Glomerular endothelial cell (primary cell): ENCODE measurements at places on chromosomes 6 and 20.

- no peak for DNase-seq
These were observed 45.0 kb downstream of the SLC23A2 start for GRCh38 chr20:4956200-4956810.

- DNase-seq: no peak
These were observed 20.7 kb upstream of the RREB1 start for GRCh38 chr6:7087066-7087465.

DNA sequence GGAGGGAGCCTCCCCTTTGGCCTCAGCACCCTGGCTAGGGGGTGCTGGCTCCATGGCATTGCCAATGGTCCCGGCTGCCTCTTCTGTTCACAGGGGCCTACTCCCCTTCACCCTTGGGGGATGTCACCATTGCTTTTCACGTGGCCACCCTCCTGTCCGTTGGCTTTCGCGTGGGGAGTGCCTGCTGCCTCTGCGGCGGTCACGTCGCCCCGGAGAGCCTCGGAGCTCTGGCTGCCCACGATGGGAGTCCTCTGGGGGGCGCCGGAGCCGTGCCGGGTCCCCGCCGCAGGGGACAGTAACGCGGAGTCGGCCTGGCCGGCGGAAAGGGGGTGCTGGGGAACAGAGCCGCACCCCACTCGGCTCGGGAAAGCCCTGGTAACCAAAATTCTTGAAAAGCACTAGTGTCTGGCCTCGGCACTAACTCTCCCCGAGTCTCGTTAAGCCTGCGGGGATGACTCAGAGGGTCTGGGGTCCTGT is 661 bp upstream of the HEBP2 start:
- DNase-seq: no peak

GRCh38 chr20:21074605-21075336 is 31.4 kb downstream of the LINC00237 start:
- no peak for DNase-seq

DNA sequence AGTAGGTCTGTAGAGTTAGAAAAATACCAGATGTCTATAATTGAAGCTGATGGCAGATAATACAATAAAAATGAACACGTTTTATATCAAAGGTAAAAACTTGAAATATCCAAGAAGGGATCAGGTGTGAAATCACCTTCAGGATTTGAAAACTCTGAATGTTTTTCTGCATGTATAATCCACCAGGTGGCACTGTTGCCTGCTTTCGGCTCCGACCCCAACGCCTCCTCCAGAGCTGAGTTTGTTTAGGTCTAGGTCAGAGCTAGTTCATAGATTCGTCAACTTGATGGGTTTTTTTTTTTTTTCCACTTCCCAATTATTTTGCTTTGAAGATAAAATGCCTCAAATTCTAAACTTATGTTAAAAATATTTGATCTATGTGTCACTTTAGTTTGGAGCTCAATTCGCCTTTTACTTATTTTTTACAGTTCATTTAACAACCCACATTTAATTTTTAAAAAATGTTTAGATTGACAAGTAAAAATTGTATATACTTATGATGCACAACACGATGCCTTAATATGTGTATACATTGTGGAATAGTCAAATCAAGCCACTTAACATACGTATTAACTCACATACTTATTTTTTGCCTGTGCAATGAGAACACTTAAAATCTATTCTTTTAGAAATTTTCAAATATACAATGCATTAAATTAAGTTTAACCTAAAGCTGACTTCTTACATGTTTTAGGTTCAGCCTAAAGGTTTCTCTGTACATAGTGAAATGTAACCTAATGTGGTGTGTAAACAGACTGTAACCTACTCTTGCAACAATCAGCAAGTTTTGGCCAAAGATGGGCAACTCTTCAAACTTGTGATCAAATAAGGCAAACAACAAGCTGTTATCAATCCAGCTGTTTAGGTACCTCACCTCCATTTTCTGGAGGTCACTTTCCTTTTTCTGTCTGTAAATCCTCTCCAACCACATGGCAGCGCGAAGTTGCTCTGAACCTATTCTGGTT is 39.4 kb upstream of the ENPP4 start:
- DNase-seq: peak; percentile 4

DNA sequence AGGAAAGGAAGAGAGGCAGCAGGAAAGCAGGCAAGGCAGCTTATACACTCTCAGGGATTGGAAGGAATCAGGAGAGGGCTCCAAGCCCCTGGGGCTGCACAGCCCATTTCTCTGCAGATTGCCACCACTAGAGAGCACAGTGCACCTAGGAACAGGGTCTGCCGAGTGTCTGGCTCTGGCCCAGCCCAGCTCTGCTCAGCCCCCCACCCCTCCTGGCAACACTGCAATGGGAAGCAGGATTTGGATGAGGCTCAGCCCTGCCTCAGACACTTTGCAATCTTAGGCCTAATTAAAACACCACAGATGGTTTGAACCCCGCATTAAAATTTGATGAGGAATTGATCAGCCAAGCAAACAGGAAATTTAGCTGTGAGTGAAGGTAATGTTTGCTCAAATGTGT is 252.7 kb downstream of the DHX35 start:
- no peak for DNase-seq

- DNase-seq: peak; percentile 7
These were observed 23.0 kb upstream of the IL17A start for GRCh38 chr6:52162940-52163908.

DNA sequence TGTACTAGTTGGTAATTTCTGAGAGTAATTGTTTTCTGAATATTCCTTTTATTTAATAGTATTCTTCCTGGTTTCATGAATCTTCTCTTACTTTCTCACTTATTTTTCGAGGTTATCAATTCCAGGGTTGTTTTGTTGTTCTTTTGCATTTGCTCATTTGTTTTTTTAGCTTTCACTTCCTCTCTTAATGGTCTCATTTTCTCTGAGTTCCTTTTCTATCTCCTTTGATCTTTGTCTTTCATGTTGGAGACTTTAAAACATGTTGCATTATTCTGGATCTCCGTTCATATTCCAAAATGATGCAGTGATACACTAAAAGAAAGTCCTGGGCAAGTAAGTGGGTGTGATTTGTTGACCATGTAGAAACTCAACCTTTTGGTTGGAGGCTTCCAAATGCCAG is 345.3 kb upstream of the SLC35B3 start:
- DNase-seq: no peak

GRCh38 chr20:53828088-53828681 is 234.5 kb upstream of the ZNF217 start:
- DNase-seq: peak; percentile 99

GRCh38 chr6:80268865-80269730 is 162.6 kb downstream of the BCKDHB start:
- no peak for DNase-seq

GRCh38 chr6:25186919-25187318 is 92.3 kb upstream of the CARMIL1 start:
- DNase-seq: no peak

GRCh38 chr20:38645980-38646858 is 44.6 kb downstream of the ARHGAP40 start:
- no peak for DNase-seq

DNA sequence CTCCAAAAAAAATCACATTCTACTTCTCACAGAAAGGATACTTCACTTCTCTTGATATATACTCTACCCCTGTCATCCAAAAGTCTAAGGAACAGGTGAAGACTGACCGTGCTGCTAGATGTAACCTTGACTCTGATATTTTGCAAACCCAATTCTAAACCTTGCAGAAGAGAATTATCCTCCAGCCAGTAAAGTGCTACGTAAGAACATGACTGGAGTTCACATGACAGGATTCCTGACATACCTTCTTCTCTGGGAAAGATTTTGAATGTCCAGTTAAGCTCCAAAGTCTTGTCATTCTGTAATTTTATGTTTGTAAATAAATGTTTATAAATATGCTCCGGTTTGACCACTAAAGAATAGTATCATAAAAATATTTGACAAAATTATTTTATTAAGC is 35.8 kb downstream of the BTBD9 start:
- DNase-seq: no peak

DNA sequence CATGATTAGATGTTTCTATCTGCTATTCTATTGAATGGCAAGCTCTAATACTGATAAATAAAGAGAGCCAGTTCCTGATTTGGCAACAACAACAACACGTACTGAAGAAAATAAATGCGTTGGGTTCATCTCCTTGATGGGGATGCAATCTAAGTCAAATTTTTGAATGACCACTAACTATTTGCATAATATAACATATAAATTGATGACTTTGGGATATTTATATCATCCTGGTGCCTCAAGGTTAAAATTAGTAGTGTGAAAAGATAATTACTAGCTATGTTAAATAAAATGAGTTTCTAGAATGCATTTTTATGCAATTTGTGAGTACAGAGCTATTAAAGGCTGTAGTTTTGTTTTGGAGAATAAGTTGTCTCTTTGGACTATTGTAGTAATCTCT is 896.4 kb downstream of the KIF16B start:
- DNase-seq: no peak

- DNase-seq: no peak
These were observed 98.8 kb downstream of the SLC35B3 start for GRCh38 chr6:8336406-8337057.

- no peak for DNase-seq
These were observed 86.3 kb downstream of the SOX4 start for GRCh38 chr6:21679761-21680265.

DNA sequence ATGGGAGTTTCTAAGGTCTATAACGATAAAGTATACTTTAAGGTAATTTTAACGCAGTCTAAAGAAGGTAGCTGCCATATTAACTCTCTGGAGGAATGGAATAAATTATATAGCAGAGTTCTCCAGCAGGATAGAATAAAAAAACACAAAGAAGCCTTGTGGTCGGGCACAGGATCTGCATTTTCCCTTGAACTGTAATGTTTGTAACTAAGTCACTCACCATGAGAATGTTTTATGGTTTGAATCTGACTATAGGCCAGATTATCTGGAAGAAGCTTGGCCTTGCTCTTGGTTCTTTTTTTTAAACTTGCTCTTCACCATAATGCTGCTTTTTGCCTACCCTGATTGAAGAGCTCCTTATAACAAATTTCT is 238.8 kb upstream of the NOX3 start:
- no peak for DNase-seq

- peak; percentile 86 for DNase-seq
These were observed 968 bp upstream of the ZMYND8 start for GRCh38 chr20:47357296-47358038.

GRCh38 chr6:20169119-20169557 is 43.1 kb downstream of the MBOAT1 start:
- DNase-seq: no peak

DNA sequence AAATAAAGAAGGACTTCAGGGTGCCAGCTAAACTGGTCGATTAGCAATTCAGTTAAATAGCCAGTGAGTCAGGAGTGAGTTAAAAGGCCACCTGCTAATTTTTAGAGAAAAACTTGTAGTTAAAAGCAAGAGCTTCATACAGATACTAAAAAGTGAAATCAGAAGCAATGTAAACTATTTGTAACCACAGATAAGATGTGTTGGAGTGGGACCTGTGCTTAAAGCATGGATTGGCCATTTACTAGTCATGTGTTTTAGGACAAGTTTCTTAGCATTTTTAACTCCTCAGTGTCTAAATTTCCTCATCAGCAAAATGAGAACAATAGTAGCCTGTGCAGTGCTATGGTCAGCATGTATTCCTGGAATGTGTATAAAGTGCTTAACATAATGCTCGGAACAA is 23.8 kb upstream of the HDDC2 start:
- no peak for DNase-seq

GRCh38 chr6:84052883-84053241 is 19.3 kb downstream of the MRAP2 start:
- no peak for DNase-seq
